ENCODE measurements at places on chromosomes 1 and 21.

GRCh38 chr1:217433664-217434063 lies 197.2 kb downstream of the GPATCH2 start:
- no peak for DNase-seq

- no peak for DNase-seq
Observed at GRCh38 chr1:192506741-192507155, 68.8 kb upstream of the RGS1 start.

DNA sequence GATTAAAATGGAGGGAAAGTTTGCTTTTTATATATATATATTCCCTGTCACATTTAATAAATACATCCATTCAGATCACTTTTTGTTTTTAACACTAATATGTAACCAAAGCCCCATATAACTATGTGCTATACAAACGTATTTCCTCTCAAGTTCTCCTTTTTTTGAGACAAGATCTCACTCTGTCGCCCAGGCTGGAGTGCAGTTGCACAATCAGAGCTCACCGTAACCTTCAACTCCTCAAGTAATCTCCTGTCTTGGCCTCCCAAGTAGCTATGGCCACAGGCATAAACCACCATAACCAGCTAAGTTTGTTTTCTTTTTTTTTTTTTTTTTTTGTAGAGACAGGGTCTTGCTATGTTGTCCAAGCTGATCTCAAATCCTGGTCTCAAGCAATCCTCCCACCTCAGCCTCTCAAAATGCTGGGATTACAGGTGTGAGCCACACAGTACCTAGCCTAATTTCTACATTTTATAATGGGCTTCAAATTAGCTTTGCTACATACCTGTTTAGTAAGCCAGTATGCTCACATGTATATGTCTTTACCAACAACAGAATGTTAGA lies 120.0 kb downstream of the TGFBR3 start:
- DNase-seq = no peak

- DNase-seq = no peak
Observed at GRCh38 chr1:210373878-210374599, 45.3 kb downstream of the HHAT start.

GRCh38 chr1:211830328-211831142 lies at the start of gene LPGAT1:
LPGAT1 (minus strand) TSS chr1:211830763; CDS start chr1:211829296, 1,467 bp downstream.
- DNase-seq = peak; percentile 79

GRCh38 chr21:42862774-42863503 lies 16.4 kb downstream of the WDR4 start:
- no peak for DNase-seq

- DNase-seq = no peak
Observed at GRCh38 chr1:174736831-174737230, 262.9 kb upstream of the CACYBP start.

DNA sequence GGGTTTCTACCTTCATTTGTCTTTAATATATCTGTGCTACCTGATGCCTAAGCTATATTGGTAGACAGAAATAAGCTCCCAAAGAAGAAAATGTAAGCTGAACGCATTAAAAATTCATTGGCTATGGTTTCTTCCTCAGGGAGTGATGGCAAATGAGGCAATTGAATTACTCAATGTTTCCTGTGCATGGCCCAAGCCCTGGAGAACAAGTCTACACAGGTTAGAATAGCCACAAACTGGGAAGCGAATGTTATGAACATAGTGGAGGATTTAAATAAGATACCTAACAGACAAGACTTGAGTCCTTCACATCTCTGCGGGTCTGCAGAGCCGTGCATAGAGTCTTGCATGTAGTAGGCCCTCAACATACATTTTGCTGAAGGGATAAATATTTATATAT lies 350.3 kb downstream of the RWDD3 start:
- no peak for DNase-seq

GRCh38 chr1:63971557-63971956 lies 197.7 kb downstream of the ROR1 start:
- DNase-seq = no peak

DNA sequence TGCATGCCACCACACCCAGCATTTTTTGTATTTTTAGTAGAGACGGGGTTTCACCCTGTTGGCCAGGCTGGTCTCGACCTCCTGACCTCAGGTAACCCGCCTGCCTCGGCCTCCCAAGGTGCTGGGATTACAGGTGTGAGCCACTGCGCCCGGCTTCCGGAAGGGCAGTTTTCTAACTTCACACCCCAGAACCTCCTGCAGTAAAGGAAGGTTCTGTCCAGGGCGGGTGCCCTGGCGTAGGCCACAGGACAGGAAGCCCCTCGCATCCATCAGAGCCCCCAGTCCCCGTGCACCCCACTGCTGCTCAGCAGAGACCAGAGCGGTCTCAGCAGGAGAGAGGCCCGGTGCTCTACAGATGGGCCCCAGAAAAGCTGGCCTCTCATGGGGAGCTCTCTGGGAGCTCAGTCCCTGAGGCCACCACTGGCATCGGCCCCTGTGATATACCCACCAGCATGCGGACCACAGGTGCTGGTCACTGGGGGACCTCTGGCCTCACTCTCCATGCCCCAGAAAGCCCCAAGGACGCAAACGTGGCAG lies 4.1 kb upstream of the DNMT3L start:
- DNase-seq = no peak
